ENCODE measurements at places on chromosomes 5 and 9. TPM values are rescaled to one million over a fixed set of nuclear protein-coding genes. Genes with fewer than 3 reads are reported as not detected.
A peak's percentile ranks its signal among the peaks of the same experiment; 100 is the strongest.

DNA sequence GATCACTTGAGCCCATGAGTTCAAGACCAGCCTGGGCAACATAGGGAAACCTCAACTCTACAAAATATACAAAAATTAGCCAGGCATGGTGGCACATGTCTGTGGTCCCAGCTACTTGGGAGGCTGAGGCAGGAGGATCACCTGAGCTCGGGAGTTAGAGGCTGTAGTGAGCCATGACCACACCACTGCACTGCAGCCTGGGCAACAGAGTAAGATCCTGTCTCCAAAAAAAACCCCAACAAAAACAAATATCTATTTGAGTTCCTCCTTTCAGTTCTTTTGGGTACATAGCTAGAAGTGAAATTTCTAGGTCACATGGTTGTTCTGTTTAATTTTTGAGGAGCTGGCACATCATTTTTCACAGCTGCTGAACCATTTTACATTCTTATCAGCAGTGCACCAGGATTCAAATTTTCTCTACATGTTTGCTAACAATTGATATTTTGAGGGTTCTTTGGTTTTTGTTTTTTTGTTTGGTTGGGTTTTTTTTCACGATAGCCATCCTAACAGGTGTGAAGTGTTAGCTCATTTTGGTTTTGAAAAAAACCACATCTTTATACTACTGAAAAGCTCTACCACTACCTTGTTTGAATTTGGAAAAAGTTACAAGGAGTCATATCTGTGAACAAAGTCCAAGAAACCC lies 176.9 kb upstream of the SLC12A2 start:
- no peak for DNase-seq

GRCh38 chr5:80078921-80079320 lies 43.8 kb downstream of the THBS4 start:
- no peak for DNase-seq

DNA sequence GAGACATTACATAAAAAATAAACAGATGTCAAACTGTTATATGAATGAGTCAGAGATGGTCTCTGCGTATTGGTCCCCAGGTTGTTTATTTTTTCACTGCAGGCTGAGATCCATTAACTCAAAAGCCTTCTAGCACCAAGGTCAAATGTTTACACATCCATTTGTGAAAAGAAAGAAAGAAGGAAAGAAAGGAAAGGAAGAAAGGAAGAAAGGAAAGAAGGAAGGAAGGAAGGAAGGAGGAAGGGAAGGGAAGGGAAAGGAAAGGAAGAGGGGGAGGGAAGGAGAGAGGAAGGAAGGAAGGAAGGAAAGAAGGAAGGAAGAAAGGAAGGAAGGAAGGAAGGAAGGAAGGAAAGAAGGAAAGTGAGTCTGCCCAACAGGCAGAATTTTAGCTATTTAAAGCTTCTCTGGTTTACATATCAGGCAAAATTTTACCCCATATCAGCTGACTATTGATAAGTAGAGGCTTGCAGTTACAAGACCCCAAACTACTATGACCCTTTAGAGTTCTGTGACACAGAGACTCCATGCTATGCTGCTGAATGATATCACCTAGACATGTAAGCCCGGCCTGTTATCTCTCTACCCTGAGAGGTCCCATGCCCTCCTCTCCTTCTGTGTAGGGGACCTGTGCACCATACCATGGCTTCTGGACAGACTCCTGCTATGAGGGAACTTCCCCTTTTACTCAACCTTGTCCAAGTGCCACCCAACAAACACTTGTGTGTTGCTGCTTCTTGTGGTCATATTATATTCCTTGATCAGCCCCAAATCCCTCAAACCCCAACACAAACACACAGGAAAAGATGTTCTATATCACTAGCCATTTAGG lies 59.0 kb downstream of the DRD1 start:
- DNase-seq: no peak

GRCh38 chr9:89484475-89485404 lies 13.2 kb downstream of the SEMA4D start:
- no peak for DNase-seq

DNA sequence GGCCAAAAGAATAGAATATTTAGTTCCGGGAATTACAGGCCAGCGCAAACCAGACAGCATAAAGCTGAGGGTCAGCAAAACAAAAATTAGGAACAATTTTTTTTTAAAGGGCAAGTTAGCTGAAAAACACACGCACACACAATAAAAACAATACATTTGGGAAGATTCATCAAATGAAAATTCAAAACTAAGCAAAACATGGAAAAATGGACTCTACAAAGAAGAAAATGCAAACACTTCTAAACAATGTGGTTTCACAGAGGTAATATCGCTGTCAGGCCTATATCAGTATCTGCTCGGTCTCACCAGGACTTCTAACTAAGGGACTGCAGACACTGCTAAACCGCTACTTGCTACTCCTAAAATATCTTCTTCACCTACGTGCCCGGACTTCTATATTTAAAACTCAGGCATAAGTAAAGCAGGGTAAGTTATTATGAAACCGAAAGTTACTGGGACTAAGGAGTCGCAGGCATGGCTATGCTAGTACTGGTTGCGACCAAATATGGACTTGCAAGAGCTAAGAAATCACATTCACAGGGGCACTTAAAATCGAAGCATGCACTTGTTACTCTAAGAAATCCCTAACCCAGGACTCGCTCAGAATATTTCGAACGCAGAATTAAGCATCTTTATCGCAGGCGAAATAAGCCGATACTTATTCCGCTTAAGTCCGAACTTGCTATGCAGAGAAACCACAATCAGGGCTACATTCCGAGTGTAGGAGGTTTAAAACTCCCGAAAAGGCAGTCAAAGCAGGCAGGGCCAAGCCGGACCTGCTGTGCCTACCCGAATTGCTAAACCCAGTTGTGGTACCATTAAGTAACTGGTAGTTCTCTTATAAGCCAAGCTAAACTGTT lies 2.3 kb downstream of the ANXA2R start:
- peak; percentile 31 for DNase-seq

The MAPK9 gene
- 18.8 TPM for total RNA-seq

DNA sequence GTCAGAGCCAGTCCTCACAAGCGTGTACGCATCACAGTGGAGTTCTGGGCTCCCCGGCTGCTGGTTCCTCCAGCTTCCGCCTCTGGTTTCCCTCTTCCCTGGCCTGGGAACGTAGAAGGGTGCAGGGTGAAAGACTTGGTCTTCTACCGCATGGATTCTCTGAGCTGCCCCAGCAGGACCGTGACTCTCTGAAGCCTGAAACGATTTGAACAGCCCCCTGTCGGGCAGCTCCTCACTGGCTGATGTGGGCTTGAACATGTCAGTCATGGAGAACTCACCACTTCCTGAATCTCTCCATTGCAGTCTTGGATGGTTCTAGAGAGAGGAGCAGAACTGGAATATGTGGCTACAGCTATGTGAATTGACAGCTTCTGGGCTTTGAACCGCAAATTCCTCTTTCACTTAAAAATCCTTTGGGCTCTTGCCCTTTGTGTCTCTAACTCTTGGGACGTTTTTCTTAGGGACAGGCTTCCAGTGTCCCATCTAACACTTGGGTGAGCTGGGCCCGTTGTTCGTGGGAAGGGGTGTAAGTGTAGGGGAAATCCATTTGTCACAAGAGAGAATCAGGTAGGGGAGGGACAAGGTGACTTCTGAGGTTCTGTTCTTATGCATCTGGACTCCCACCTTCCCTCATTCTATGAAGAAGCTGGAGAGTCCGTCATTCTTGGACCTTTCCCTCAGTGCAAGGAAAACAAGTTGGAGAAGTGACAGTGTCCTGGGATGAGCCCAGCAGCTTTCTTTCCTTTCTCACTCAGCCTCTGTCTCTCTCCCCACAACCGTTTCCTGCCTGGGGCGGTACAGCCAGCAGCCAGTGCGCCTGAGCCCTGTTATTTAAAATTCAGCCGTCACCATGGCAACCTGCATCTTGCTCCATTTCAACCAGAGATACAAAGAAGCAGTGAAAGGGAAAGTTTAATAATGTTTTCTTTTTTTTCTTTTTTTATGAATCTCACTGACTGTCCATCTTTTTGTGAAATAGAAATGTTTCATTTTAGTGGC lies 84.7 kb downstream of the PTTG1 start:
- peak; percentile 5 for DNase-seq

The VLDLR gene
- total RNA-seq: 15.9 TPM

The IL5 gene
- not detected for total RNA-seq

DNA sequence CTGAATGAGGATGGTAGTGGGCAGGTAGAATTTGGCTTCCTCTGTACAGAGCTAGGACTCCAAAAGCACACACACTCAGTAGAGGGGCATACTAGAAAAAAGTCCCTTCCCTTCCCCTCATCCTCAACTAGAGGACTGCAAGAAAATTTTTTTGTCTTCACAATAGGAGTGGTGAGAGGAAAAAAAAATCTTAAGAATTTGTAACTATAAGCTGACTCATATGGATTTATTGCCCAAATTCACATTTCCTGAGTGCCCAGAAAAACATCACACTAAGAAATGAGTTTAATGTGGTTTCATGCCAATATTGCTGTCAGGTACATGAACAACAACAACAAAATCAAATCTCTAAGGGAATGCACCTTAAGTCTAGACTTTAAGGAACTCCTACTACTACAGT lies 43.7 kb downstream of the RANBP6 start:
- DNase-seq: no peak

DNA sequence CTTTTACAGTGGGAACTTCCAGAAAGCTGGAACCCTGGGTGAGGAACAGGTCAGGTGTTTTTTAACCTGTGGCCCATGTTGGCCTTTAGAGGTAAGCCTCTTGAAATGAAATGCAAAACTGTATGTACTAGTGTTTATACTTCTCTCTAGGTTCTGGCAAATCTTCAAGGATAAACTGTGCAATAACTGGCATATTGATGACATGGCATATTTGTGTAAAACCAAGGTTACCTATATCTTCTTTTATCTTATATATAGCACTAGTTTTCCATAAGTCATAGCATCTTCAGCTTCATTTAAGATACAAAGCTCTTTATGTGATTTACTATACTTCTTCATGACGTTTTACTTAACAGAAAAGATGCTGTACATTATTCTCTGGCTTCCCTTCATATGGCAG lies 7.4 kb upstream of the IARS1 start:
- DNase-seq: no peak

The TMEM38B gene
- 19.9 TPM for total RNA-seq

- no peak for DNase-seq
Measured at GRCh38 chr5:17370651-17371050, 127.4 kb upstream of the TAF11L2 start.

- DNase-seq: no peak
Measured at GRCh38 chr9:132577119-132577518, 5.3 kb upstream of the BARHL1 start.

The ZFP2 gene
- 1.9 TPM for total RNA-seq

- DNase-seq: no peak
Measured at GRCh38 chr9:35863583-35863982, 6.6 kb downstream of the OR13J1 start.

- no peak for DNase-seq
Measured at GRCh38 chr9:101705135-101705661, 33.2 kb downstream of the GRIN3A start.

GRCh38 chr5:133754575-133755169 lies 142.3 kb upstream of the FSTL4 start:
- no peak for DNase-seq

The GABRB2 gene
- total RNA-seq: 0.49 TPM

- no peak for DNase-seq
Measured at GRCh38 chr9:94881940-94882339, 155.4 kb downstream of the AOPEP start.

The SUSD3 gene
- total RNA-seq: 3.0 TPM

The ADAMTS6 gene
- total RNA-seq: 7.0 TPM

DNA sequence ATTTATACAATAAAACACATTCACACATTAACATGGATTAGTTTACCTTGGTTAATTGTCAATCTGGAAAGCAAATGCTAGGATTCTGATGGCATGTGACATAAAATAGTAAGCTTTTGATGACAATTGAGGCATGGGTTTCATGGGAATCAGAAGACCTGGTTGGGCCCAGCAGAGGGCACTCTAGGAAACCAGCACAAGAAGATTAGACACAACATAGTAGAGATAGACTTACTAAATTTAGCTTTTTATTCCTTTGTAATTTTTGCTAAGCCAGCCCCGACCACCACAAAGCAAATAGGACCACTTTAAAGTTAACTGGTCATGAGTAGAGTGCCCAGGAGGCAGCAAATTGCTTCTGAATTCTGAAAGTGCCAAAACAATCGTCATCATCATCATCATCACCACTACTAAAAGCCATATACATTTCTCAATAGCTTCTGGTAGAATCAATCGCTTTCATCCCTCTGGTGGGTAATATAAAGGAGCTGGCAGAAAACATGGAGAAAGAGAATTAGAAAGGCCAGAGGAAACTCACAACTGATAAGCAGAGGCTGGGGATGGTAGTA lies 163.2 kb downstream of the ARRDC3 start:
- no peak for DNase-seq

GRCh38 chr5:134436523-134437339 lies 25.1 kb upstream of the CDKN2AIPNL start:
- DNase-seq: peak; percentile 7

The NIPAL4 gene
- 11.9 TPM for total RNA-seq

DNA sequence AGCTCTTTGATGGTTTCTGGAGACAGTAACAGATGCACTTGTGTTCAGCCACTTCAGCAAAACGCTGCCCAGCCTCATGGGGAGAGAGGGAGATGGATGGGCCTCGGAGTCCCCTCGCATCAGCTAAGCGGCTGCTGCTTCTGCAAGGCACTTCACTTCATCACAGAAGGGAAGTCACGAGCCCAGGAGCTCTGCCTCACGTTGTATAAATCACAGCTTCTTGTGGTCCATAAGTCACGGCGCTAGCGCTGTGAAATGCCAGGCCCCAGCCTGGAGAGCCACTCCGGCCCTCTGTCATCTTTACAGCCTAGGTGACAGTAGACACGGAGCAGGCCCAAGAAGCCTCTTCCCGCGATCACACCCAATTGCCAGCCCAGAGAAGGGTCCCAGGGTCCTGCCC lies 23.4 kb downstream of the DBH start:
- no peak for DNase-seq

The BSPRY gene
- 3.9 TPM for total RNA-seq

The CACNA1B gene
- total RNA-seq: 0.30 TPM

The PRLR gene
- total RNA-seq: 3.6 TPM

- no peak for DNase-seq
Measured at GRCh38 chr9:6123416-6123815, 92.2 kb upstream of the IL33 start.

The SH3RF2 gene
- total RNA-seq: 9.8 TPM

DNA sequence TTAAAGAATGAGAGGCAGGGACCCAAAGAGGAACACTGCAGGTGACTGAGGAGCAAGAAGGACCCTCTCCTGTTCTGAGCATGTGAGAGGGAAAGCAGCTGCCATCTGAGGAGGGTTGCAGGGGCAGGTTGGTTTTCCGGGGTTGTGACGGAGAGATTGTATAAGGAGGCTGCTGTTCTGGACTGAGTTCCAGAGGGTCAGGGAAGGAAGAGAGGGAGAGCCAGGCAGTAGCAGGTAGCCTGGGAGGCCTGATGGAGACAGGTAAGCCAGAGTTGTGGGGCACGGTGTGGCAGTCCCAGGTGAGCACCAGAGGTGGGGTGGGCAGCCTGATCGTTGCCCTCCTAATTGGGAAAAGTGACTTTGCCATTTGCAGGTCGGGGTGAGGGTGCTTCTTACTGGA lies 9.8 kb downstream of the CCT5 start:
- no peak for DNase-seq

DNA sequence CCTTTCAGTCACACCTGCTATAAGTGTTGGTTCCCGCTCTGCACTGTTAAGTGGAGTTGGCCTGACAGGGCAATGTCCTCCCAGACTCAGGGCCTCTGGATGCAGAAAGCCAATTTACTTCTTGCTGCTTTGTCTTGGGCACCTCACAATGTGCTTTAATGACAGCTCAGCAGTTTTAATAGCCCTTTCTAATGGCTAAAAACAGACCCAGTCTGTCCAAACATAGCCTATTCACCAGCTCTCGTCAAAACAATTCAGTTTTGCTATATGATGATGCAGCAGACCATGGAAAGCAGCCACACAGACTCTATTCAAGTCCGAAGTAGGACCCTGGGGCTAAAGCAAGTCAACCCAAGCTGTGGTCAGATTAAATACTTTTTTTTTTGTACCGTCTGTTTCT lies 529.1 kb upstream of the SEMA6A start:
- DNase-seq: no peak

Data from skin of body (tissue), 3 donors.